ENCODE measurements at places on chromosomes 7 and 10. TPM values are rescaled to one million over a fixed set of nuclear protein-coding genes. Genes with fewer than 3 reads are reported as not detected.

WAPL gene
- total RNA-seq: 54.0 TPM

DNA sequence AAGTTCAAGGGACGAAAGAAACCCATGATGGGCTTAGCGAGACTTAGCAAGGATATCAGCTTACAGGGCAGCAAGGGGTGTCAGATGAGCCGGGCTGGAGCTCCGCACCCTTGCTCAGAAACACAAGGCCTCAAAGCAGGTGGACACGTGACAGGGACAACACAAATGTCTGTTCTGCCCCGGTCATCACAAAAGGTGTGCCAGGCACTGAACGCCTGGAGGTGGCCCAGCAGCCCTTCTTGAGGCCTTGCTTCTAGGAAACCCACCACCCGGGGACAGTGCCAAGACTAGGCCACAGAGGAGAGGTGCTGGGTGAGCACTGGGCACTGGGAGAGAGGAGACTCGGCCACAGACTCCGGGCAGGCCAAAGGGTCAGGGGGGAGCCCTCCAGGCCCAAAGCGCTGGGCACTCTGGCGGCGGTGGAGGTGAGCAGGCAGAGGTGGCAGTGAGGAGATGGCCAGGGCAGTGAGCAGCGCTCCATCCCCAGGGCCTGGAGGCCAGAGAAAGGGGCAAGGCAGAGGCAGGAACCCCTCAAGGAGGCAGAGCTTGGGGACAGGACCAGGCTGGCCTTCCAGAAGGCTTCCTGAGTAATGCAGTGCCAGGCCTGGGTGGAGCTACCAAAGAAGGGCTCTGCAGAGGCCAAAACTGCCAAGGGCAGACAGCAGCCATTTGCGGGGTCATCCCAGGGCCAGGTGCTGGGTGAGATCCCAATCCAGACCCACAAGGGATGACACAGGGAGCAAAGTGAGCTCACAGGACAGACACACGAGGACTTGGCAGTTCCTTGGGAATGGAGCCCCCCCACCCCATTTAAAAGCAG, 22.7 kb downstream of the EBF3 start:
- H3K36me3 ChIP-seq: no peaks in the 10 kb centered on the region
- no peaks in the 10 kb centered on the region for H3K27me3 ChIP-seq
- peaks cover 18% of the 10 kb centered on the region for H3K4me1 ChIP-seq
- no peak overlapping the region for H3K4me3 ChIP-seq
- DNase-seq: no peak
- H3K27ac ChIP-seq: peak overlapping the region; percentile 19

GRCh38 chr10:54131833-54132232, 669.2 kb downstream of the PCDH15 start:
- peaks cover 10% of the 10 kb centered on the region for H3K36me3 ChIP-seq
- DNase-seq: no peak
- no peak overlapping the region for H3K27ac ChIP-seq
- no peak overlapping the region for H3K4me3 ChIP-seq
- H3K4me1 ChIP-seq: peaks cover 7% of the 10 kb centered on the region

- no peaks in the 10 kb centered on the region for H3K27me3 ChIP-seq
- no peak for DNase-seq
- H3K27ac ChIP-seq: no peak overlapping the region
- no peaks in the 10 kb centered on the region for H3K4me1 ChIP-seq
Measured at GRCh38 chr10:105742184-105742583, 1101.1 kb downstream of the SORCS3 start.

KIF20B gene
- total RNA-seq: 51.3 TPM

DNA sequence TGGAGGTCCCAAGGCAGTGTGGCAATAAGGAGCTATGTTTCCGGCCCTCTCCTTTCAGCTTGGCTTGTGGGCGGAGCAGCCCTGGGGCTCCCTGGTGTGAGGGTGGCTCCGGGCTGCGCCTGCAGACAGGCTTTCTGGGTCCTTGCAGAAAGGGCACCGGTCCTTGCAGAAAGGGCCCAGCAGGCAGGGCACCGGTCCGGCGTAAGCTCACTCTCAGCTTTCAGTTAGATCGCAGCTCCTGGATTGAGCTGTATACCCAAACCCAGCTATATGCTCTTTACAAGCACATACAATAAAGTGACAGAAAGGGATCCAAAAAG, 293.8 kb upstream of the SHH start:
- no peaks in the 10 kb centered on the region for H3K4me1 ChIP-seq
- no peak for DNase-seq
- H3K4me3 ChIP-seq: no peak overlapping the region
- H3K36me3 ChIP-seq: no peaks in the 10 kb centered on the region

GRCh38 chr10:26540601-26541000, 102.5 kb downstream of the APBB1IP start:
- H3K27ac ChIP-seq: no peak overlapping the region
- H3K27me3 ChIP-seq: no peaks in the 10 kb centered on the region
- DNase-seq: no peak
- no peak overlapping the region for H3K4me3 ChIP-seq
- no peaks in the 10 kb centered on the region for H3K36me3 ChIP-seq
- H3K4me1 ChIP-seq: peaks cover 18% of the 10 kb centered on the region

- no peak overlapping the region for H3K4me3 ChIP-seq
- DNase-seq: no peak
- H3K36me3 ChIP-seq: no peaks in the 10 kb centered on the region
- peaks cover 10% of the 10 kb centered on the region for H3K4me1 ChIP-seq
- H3K27ac ChIP-seq: peak overlapping the region; percentile 81
Measured at GRCh38 chr7:34718867-34719266, 60.8 kb downstream of the NPSR1 start.

KCNMA1 gene
- total RNA-seq: 0.93 TPM

PAX4 gene
- not detected for total RNA-seq

RELN gene
- total RNA-seq: 0.07 TPM

SP4 gene
- total RNA-seq: 20.6 TPM

DNA sequence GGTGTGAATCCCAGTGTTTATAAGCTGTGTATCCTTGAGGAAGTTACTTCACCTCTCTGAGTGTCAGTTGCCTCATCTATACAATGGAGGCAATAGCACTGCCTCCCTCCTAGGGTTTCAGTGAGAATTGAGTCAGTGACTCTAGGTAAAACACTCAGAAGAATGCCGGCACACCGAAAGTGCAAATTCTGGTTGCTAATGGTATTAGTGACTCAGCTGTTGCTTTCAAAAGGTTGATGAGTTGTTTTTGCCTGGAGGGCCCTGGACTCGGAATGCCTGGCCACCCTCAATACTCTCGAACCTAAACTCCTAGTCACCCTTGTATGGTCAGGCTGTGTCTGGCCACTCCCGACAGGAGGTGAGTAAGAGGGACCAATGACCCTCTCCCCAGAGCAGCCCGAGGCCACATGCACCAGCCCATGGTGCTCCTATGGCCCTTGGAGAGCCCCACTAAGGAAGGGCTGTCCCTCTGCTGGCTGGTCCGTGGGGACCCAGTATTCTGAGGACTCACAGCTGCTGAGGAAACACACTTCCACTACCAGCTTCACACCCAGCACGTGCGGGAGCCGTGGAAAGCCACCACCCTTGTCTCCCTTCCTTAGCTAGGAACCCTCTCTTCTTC, 60.2 kb downstream of the CALML3 start:
- no peaks in the 10 kb centered on the region for H3K27me3 ChIP-seq
- peak overlapping the region; percentile 35 for H3K27ac ChIP-seq
- H3K36me3 ChIP-seq: no peaks in the 10 kb centered on the region
- peaks cover 51% of the 10 kb centered on the region for H3K4me1 ChIP-seq

- no peak overlapping the region for H3K4me3 ChIP-seq
- no peaks in the 10 kb centered on the region for H3K27me3 ChIP-seq
- DNase-seq: no peak
- H3K4me1 ChIP-seq: no peaks in the 10 kb centered on the region
- no peak overlapping the region for H3K27ac ChIP-seq
Measured at GRCh38 chr7:94111009-94111408, 106.9 kb upstream of the BET1 start.

DNA sequence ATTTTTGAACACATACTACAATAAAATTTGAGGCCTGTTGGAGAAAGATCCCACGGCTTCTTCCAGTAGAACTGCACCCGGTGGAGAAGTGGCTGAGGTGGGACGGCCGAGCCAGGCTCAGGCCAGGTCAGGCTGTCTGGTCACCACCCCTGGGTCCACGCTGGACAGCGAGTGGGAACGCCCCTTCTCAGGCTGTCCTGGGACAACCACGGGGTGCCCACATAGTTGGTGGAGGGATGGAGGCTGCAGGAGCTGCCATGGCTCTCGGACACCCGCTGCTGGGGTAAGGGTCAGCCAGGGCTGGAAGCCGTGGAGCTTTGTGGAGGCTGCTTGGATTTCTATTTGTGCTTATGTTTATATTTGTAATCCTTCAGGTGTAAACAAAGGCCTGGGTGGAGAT, 206.5 kb downstream of the DNAJB6 start:
- peaks cover 19% of the 10 kb centered on the region for H3K4me1 ChIP-seq
- DNase-seq: no peak
- peaks cover 32% of the 10 kb centered on the region for H3K36me3 ChIP-seq
- no peak overlapping the region for H3K4me3 ChIP-seq
- no peak overlapping the region for H3K27ac ChIP-seq

GRM3 gene
- 3.4 TPM for total RNA-seq

SKIDA1 gene
- 53.0 TPM for total RNA-seq

- peaks cover 31% of the 10 kb centered on the region for H3K4me1 ChIP-seq
- H3K4me3 ChIP-seq: no peak overlapping the region
- peak overlapping the region; percentile 64 for H3K27ac ChIP-seq
- peaks cover 2% of the 10 kb centered on the region for H3K36me3 ChIP-seq
- no peaks in the 10 kb centered on the region for H3K27me3 ChIP-seq
Measured at GRCh38 chr7:127953423-127954356, 77.5 kb downstream of the LRRC4 start.

DNA sequence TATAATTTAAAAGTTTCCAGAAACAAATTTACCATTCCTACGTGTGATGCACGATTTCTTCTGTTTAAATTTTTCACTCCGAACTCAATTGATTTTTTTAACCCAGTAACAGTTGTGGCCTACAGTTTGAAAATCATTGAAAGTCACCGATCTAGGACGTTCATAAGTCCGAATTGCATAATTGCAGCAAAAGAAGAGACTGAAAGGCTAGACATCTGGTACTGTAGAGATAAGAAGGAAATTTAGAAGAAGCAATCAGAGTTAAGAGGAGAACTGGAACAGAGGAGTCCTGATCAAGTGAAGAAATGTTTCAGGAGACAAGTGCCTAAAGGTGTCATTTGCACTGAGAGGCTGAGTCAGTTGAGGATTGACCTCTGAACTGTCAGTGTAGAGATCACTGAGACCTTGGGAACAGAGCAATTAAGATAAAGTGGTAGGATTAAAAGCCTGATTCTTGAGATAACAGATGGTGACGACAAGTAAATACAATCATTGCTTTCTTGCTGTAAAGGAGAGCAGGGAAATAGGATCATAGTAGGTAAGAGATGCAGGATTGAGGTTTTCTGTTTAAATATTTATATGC, 73.5 kb downstream of the ZFAND4 start:
- H3K27me3 ChIP-seq: peaks cover 15% of the 10 kb centered on the region
- H3K4me1 ChIP-seq: peaks cover 13% of the 10 kb centered on the region
- no peaks in the 10 kb centered on the region for H3K36me3 ChIP-seq
- DNase-seq: no peak
- no peak overlapping the region for H3K27ac ChIP-seq

CFTR gene
- total RNA-seq: not detected

GRCh38 chr7:157397731-157398691, 61.2 kb downstream of the DNAJB6 start:
- H3K27ac ChIP-seq: peak overlapping the region; percentile 84
- peak; percentile 29 for DNase-seq
- H3K36me3 ChIP-seq: peaks cover 11% of the 10 kb centered on the region
- H3K27me3 ChIP-seq: no peaks in the 10 kb centered on the region

GRCh38 chr7:25628446-25628845, 400.2 kb upstream of the NPVF start:
- peaks cover 19% of the 10 kb centered on the region for H3K4me1 ChIP-seq
- no peaks in the 10 kb centered on the region for H3K36me3 ChIP-seq
- no peak for DNase-seq
- H3K27ac ChIP-seq: no peak overlapping the region
- H3K27me3 ChIP-seq: no peaks in the 10 kb centered on the region

ZC3HAV1 gene
- 20.5 TPM for total RNA-seq

DNA sequence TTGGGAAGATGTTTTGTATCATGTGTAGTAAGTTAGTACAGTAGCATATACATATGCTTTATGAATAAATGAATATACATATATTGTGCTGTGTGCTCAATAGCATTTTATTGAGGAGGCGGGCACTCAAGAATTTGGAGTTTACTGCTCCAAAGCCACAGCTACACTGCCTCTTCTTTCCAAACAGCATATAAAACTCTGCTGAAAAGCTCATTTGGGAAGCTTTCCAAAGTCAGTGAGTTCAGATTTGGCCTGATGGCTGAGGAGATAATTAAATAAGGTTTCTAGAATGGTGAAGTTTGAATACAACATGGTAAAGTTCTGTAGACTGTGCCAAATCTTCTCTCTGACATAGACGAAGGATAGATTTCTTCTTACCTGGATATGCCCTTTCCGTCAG, 29.8 kb downstream of the CDK1 start:
- H3K27ac ChIP-seq: no peak overlapping the region
- H3K4me3 ChIP-seq: no peak overlapping the region
- peaks cover 3% of the 10 kb centered on the region for H3K36me3 ChIP-seq
- no peaks in the 10 kb centered on the region for H3K27me3 ChIP-seq
- peaks cover 13% of the 10 kb centered on the region for H3K4me1 ChIP-seq
- no peak for DNase-seq

TFEC gene
- total RNA-seq: not detected
